ENCODE measurements at places on chromosomes 5 and 9. TPM values are rescaled to one million over a fixed set of nuclear protein-coding genes. Genes with fewer than 3 reads are reported as not detected.

AK6 gene
- total RNA-seq = 33.3 TPM

SCGB3A1 gene
- total RNA-seq = not detected

NSG2 gene
- total RNA-seq = not detected

RASGEF1C gene
- not detected for total RNA-seq

GRCh38 chr5:77087484-77088261, 588 bp upstream of the ZBED3 start:
- DNase-seq = no peak

- DNase-seq = peak; percentile 3
Observed at GRCh38 chr9:138043411-138044345, 166.1 kb downstream of the CACNA1B start.

- no peak for DNase-seq
Observed at GRCh38 chr9:96459268-96460007, 9.5 kb downstream of the HABP4 start.

- DNase-seq = no peak
Observed at GRCh38 chr5:60598424-60598823, 101.5 kb downstream of the DEPDC1B start.

GRCh38 chr9:130194378-130194932, 22.3 kb downstream of the NCS1 start:
- no peak for DNase-seq

OMD gene
- total RNA-seq = not detected

ADAMTS2 gene
- not detected for total RNA-seq

DNA sequence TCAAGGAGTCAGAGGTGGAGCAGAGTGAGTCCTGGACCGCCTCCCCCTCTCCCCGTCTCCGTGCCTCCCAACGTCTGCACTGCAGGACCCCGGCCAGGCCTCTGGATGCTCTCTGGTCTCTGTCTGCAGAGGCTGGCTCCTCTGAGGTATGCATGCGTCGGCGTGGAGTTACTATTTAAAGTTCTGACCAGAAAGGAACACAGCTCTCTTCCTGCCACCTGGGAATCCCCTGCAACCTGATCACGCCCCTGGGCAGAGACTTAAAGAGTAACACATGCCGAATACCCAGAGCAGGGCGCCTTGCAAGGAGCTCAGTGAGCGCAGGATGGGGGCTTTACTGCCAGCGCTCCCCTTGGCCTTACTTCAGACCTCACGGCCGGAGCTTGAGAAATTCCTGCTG, 16.0 kb downstream of the ANXA6 start:
- peak; percentile 61 for DNase-seq

GRCh38 chr5:77645158-77645994, 6.9 kb upstream of the OTP start:
- DNase-seq = no peak

DNA sequence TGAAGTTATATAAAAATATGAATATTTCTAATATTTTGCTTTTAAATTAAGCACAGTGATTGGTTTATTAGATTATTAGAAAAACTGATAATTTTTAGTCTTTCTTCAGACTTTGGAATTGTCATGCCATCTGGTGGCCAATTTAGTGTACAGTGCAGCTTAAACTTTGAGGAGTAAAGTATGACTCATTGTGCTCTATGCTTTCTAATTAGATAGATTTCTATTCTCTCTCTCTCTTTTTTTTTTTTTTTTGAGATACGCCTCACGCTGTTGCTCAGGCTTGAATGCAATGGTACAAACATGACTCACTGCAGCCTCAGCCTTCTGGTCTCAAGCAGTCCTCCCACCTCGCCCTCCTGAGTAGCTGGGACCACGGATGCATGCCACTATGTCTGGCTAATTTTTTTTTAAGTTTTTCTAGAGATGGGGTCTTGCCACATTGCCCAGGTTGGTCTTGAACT, 42.1 kb upstream of the GPR21 start:
- peak; percentile 46 for DNase-seq

DNA sequence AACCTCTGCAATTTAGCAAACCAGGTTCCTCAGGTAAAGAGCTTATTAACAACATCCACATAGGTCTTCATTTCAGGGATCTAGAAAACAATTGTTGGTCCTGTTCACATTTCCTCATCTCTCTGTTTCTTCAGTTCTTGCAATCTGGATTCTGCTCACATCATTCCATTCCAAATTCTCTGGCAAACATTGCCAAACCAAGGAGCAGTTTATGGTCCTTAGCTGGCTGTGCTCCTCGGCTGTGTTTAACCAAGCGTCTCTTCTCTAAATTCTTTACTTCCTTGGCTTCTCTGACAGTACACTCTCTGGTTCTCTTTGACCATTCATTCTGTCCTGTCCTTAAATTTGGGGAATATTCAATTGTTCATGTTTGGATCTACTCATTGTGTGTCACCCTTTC, 65.8 kb upstream of the RANBP3L start:
- DNase-seq = no peak

DNA sequence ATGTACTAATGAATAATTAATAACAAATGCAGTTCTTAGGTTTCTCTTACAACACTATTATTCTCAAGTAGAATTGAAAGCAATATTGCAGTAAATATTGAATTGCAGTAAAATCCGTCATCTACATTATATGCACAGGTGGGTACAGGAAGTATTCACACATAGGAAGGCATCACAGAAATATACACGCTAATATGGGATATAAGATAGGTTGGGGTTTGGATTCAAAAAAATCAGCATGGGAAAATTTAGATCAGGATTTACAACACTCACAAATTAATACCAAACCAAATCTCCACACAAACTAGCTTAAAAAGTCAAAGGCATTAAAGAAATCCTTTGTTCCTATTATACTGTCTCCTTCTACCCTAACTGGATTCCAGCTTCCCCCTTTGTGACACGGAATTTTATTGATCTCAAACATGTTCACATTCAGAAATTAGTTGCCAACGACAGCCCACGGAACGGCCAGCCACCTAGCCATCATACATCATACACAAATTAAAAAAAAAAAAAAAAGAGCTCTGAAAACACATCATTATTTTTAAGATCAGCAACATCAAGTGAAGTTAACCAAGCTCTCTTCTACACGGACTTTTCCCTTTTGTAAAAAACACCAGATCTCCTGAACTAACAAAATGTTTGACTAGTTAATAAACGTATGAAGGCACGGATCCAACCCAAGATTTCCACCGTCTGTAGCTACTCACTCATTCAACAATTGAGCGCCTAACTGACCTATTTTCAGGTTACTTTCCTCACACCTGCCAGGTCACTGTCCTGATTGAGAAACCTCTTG, 2.2 kb downstream of the NR6A1 start:
- no peak for DNase-seq

NUTM2F gene
- not detected for total RNA-seq

DNA sequence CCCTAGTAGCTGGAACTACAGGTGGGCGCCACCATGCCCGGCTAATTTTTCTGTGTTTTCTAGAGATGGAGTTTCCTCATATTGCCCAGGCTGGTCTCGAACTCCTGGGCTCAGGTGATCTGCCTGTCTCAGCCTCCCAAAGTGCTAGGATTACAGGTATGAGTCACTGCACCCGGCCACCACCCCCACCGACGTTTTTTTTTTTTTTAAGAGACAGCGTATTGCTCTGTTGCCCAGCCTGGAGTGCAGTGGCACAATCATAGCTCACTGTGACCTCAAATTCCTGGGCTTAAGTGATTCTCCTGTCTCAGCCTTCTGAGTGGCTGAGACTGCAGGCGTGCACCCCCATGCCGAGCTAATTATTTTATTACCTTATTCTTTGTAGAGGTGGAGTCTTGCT, 38.2 kb downstream of the WDR70 start:
- no peak for DNase-seq

GMCL2 gene
- not detected for total RNA-seq

- DNase-seq = no peak
Observed at GRCh38 chr5:99973779-99974178, 561.4 kb upstream of the FAM174A start.

- no peak for DNase-seq
Observed at GRCh38 chr5:93570294-93571113, 10.5 kb downstream of the NR2F1-AS1 start.

- peak; percentile 36 for DNase-seq
Observed at GRCh38 chr9:6566409-6567139, 79.0 kb downstream of the GLDC start.

- peak; percentile 6 for DNase-seq
Observed at GRCh38 chr5:95285409-95285755, 488 bp upstream of the MCTP1 start.

DNA sequence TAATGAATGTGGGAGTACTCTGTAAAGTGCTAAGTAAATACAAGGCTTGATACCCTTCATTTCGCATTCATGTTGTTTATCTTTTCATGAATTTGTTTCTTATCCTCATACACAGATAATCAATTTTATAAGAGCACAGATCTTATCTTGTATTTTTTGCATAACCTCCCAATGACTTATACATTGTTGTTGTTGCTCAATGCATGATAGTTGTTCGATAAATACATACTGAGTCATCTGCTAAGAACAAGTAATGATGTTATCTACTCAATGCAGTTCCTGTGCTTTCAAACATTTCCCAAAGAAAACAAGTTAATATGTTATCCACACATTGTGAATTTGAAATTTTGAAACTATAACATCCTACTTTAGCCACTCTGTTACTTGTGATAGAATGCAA, 60.7 kb downstream of the TAF11L14 start:
- DNase-seq = no peak

- DNase-seq = no peak
Observed at GRCh38 chr9:126203313-126203712, 123.3 kb upstream of the MVB12B start.

- no peak for DNase-seq
Observed at GRCh38 chr5:88732862-88733261, 150.1 kb downstream of the MEF2C start.

SH3TC2 gene
- total RNA-seq = not detected

DNA sequence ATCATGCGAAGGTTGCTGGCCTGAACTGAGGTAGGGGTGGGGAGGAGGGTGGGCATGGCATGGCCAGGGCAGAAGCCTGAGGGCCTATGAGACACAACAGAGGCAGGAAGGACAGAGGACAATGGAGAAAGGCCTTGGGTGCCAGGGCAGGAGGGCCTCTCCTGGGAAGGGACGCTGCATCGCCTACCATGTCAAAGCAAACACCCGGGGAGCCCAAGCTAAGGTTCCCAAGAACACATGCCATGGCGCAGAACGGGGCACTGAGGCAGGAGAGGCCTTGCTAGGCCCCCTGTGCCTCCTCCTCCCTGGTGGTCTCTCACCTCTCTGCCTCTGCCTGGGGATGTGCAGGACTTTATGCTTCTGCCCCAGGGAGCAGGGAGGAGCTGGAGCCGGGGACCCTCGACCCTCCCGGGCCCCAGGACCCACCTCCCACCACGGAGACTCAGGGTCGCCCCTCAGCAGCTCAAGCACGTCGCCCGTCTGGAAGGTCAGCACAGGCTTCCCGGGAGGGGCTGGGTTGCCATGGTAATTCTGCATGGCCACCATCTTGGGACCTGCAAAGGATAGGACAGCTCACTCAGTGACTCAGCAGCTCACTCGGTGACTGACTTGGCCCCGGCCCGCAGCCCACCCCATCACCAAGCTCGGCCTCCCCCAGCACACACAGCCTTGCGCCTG, 40.3 kb upstream of the SARDH start:
- DNase-seq = no peak

GRCh38 chr5:121144764-121145163, 680.7 kb downstream of the PRR16 start:
- no peak for DNase-seq

DNA sequence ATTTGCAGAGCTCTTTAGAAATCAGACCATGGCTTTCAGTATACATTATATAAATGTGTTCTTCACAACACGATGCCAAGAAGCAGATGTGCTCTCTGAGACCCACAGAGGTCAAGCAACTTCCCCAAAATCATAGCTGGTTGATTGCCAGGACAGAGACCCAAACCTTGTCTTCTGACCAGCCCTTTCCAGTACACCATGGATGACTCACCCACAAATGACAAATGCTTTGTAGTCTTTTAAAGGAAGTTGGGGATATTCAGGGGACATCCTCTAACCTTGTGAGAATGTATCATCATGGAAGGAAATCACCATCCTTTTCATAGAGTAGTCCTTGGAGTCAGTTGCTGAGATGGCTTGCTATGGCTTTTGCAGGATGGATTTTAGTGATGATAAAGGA, 30.1 kb downstream of the ZNF462 start:
- no peak for DNase-seq

BTNL3 gene
- total RNA-seq = not detected

GRCh38 chr9:21994556-21995005, at the start of gene CDKN2B-AS1:
CDKN2B-AS1 (plus strand) TSS chr9:21994791.
- peak; percentile 59 for DNase-seq

DNA sequence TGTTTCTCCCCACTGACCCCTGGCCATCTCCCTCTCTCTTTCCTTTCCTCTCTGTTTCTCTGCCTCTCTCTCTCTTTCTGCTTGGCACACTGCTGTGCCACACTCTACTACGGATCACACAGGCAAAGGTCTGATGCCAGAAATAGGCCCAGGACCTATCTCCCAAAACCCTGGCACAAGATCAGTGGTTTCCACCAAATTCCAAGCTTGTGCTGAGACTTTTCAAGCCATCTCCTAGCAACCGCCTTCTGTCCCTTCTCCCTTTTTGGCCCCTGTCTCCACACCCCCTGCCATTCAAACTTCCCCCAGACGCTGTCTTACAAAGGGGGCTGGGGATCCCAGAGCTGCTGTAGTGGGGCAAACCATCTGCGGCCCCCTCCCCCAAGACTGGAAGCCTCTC, 38.5 kb upstream of the RARS1 start:
- DNase-seq = no peak

HAVCR1 gene
- total RNA-seq = 1.5 TPM

C5orf52 gene
- not detected for total RNA-seq

DNA sequence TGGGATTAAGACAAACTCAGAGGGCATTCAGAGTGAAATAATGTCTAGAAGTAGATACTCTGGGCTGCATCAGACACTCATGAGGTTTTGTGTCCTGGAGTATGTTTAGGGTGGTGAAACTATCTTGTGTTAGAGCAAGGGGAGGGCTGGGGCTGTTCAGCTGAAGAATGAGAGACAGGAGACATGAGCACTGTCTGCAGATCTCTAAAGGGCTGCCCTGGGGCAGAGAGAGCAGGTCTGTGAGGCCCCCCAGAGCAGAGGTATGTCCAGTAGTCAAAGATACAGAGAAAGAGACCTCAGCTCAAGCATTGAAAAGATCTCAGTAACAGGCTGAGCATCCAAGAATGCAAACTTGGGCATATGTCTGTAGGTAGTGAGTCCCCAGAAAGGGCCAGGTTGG, 45.9 kb upstream of the SHB start:
- no peak for DNase-seq

GRCh38 chr9:33117306-33117705, 40.8 kb upstream of the SMU1 start:
- DNase-seq = peak; percentile 17

DNA sequence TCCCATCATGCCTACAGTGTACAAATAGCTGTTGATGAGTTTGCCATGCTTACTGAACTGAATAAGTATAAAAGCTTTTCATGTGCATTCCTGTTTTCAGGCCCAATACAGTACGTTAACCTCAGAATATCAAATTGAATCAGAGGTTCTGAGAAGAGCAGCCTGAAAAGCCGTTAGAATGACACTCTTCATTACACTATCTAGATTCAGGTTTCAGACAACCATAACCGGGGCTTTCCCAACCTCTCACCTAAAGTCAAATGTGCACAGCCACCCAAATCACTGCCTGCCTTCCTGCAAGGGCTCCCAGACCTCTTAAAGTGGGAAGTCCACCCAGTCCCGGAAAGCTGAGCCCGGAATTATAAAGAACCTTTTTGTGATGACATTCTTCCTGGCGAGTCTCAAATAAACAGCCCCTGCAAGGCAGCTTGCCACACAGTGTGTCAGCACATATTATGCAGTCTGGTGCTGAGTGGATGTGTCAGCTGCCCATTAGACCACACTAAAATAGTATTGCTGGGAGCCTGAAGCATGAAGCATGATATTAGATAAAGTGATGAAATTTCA, 245.8 kb downstream of the TLE4 start:
- DNase-seq = no peak

All from activated CD4-positive, alpha-beta T cell treated with anti-CD3 and anti-CD28 coated beads, Interleukin-2, amount 10 ng/mL, durations not matched to agents 7 days and 5 days (primary cell).